Caki2 (cell line): ENCODE measurements at places on chromosomes 1 and 21. TPM values are rescaled to one million over a fixed set of nuclear protein-coding genes. Genes with fewer than 3 reads are reported as not detected.

GRCh38 chr1:85070972-85071492 is 22.7 kb upstream of the MCOLN3 start:
- no peak for DNase-seq

- DNase-seq, result no peak
Measured at GRCh38 chr1:109993885-109994284, 9.3 kb downstream of the AHCYL1 start.

DNA sequence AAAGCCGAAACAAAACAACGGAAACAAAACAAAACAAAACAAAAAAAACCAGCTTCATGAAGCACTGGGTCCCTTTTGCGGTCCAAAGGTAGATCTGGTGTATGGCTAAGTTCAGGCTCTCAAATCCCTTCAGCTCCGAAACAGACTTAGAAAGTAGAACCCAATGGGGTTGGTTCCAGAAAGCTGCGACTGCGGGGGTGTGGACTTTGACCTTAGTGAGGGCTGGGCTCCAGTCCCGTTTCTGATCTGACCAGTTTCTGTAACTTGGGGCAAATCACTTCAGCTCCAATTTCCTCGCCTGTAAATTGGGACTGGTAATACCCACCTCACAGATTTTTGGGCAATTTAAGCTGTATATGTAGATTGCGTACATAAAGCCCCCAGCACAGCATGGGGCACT is 105.2 kb downstream of the ZSCAN20 start:
- DNase-seq, result no peak

- peak; percentile 40 for DNase-seq
Measured at GRCh38 chr1:99680270-99680669, 34.4 kb downstream of the PALMD start.

DNA sequence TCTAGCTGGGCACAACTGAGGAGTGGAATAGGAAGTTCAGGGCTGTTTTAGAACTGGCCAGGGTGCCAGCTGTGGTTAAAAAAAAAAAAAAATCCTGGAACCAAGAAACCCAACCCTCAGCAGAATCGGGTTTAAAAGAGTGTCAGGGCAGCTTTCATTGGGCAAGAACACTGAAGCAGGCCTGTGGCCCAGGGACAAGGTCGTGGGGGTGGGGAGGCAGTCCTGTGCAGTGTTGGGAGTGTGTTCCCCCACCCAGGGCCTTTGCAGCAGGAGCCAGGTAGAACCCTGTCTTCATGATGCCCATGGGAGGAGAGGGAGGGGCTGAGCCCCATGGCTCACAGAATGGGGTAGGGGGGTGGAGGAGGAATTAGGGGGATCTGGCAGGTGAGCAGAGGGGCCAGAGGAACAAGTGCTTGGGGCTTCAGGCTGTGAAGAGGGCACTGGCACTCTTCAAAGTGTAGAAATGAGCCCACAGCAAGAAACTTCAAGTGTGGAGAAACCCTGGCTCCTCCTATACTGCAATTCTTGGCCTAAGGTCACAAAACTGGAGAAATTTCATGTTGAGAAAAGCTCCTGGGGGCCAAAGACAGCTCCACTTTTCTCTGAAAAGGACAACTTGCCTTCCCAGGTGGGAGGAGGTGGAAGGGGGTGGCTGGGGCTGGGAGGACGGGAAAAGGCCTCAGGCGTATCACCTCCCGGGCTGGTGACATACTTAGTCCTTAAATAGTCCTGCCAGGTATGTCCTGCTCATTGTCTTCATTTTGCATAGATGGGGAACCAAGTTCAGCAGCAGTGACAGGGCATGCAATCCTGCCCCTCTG is 39.3 kb downstream of the KIAA1614 start:
- no peak for DNase-seq

DNA sequence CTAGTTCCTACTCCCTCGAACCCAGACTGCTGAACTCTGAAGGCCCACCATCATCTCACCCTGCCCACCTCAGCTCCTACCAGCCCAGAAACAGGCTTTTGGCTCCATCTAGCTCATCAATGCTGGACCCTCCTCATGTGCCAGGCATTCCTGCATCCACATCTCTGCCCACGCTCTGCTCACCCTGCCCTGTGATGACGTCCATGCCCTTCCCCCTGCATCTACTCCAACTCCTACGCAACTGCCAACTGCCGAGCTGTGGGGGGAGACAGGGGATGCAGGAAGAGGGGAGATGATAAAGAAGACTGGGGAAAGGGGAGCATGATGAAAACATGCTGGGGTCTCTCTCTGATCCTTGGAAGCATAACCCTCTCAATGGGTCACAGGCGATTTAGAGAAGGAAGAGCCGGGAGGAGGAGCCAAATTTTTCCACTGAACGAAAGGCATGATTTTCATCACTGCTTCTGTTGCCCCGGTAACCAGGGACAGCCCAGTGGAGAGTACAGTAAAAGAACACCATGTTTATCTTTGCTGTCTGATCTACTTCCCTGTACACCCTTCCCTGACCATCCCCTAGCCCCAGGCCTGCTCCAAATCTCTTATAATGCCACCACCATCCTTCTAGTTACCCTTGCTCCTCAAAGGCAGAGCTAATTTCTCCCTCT is 44.3 kb downstream of the CD34 start:
- DNase-seq, result peak; percentile 8

- no peak for DNase-seq
Measured at GRCh38 chr1:101914473-101915242, 82.1 kb downstream of the OLFM3 start.

- DNase-seq, result no peak
Measured at GRCh38 chr1:44101328-44101727, 17.3 kb upstream of the KLF17 start.

DNA sequence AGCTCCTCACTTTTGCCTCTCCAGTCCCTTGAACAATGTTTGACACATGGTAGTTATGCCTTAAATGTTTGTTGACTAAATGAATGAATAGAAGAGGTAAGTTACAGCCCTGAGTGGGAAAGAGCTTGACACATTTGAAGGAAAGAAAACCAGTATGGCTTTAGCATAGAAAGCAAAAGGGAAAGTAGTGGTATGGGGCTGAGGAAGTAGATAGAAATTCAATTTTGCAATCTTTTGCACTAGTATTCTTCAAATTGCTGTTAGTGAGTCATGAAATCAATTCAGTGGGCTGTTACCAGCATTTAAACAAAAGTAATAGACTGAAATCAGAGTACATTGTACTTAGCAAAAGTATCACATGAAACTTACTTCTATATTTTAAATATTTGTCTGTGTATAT is 21.1 kb downstream of the PLA2G4A start:
- no peak for DNase-seq

- no peak for DNase-seq
Measured at GRCh38 chr1:182622901-182623528, 18.8 kb upstream of the RGS16 start.

Gene OR6N1
- total RNA-seq, result not detected in 2 replicates

Gene FCMR
- total RNA-seq, result not detected in 2 replicates

Gene GSTM5
- total RNA-seq, result not detected in 2 replicates
